ENCODE measurements at places on chromosomes 16 and 17.

GRCh38 chr16:55955424-55955823 is 80.3 kb upstream of the CES5A start:
- DNase-seq, result no peak

- no peak for DNase-seq
These were observed 69.0 kb upstream of the BCAR1 start for GRCh38 chr16:75320435-75320834.

DNA sequence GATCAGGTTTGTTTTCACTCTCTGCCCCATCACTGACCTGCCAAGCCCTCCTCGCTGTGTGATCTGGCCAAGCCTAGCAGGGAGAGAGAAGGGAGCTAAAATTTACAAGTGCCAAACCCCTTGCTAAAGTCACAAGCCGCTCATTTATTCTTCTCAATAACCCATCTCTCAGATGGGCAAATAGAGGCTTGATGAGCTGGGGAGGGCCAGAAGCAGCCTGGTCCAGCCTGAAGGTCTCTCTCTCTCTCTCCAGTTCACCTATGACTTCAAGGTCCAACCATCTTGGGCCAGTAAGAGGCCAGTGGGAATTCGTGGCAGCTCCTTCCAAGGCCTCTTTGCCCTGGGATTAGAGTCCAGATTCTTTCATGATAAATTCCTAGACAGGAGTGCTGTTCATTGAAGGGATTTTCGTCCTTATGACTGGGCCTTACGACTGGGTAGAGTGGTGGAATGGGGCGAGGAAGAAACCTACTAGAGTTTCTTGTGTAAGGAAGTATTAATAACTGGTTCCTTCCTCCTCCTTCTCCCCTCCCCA is 3.4 kb downstream of the CA7 start:
- no peak for DNase-seq

DNA sequence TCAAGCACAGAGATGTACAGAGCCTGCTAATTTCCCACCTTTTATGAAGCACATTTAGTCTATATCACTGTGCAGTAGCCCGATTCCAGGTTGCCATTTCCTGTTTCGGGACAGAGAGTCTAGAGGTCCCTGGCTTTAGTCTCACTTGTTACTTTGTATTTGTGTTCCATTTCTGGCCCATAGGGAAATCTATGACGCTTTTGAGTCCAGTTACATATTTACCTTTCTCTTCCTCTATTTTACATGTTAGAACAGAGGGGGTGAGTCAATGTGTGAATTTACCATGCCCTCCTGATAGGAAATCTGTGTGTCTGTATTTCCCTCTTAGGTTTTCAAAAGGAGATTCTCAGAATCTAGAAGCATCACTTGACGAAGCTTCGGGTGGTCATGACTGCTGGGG is 227.1 kb upstream of the ZFHX3 start:
- no peak for DNase-seq

GRCh38 chr17:31841850-31842194 is 17.2 kb downstream of the COPRS start:
- DNase-seq, result no peak

- no peak for DNase-seq
These were observed 11.0 kb upstream of the SPOP start for GRCh38 chr17:49688848-49689247.

DNA sequence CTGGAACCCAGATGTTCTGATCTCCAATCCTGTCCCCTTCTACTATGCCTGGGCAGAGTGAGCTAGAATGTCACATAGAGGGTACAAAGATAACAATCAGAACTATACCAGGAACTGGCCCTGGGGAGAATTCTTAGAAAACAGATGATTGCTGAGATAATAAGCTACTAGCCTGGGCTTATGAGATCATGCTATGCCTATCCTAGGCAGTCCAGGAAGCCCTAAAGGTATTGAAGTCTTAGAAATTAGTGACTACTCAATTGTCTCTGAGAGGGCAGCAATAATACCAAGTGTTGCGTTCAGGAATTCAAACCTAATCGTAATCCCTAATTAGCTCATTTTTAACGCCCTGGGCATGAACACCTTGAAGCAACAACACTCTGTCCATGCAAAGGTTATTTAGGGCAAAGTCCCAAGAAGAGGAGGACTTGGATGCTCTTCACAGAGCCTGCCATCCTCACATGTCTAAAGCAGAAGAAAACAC is 77.1 kb downstream of the MMD start:
- DNase-seq, result no peak

GRCh38 chr16:7313170-7313569 is 19.5 kb upstream of the RBFOX1 start:
- DNase-seq, result no peak

GRCh38 chr16:31714903-31715504 is 158.6 kb upstream of the ZNF267 start:
- DNase-seq, result no peak

- no peak for DNase-seq
These were observed 63.7 kb upstream of the AKTIP start for GRCh38 chr16:53566552-53567245.

DNA sequence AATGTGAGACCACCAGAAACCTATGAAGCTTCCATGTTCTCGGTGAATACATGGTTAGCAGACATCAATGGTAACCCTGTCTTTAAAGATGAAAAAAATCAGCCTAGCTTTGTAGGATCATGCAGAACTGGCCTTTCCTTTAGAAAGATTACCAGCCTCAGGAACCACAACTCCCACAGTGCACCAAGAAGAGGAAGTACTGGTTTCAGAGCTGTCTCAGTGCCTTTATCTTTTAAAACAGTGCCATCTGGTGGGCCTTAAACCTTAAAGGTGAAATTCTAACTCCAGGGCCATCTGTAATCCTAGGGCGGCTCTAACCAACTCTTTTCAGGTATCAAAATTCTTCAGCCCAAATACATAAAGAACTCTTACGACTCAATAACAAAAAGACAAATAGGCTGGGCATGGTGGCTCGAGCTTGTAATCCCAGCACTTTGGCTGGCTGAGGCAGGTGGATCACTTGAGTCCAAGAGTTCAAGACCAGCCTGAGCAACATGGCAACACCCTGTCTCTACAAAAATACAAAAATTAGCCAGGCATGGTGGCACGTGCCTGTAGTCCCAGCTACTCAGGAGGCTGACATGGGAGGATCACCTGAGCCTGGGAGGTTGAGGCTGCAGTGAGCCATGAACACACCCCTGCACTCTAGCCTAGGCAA is 5.4 kb downstream of the ATPAF2 start:
- DNase-seq, result peak; percentile 52

DNA sequence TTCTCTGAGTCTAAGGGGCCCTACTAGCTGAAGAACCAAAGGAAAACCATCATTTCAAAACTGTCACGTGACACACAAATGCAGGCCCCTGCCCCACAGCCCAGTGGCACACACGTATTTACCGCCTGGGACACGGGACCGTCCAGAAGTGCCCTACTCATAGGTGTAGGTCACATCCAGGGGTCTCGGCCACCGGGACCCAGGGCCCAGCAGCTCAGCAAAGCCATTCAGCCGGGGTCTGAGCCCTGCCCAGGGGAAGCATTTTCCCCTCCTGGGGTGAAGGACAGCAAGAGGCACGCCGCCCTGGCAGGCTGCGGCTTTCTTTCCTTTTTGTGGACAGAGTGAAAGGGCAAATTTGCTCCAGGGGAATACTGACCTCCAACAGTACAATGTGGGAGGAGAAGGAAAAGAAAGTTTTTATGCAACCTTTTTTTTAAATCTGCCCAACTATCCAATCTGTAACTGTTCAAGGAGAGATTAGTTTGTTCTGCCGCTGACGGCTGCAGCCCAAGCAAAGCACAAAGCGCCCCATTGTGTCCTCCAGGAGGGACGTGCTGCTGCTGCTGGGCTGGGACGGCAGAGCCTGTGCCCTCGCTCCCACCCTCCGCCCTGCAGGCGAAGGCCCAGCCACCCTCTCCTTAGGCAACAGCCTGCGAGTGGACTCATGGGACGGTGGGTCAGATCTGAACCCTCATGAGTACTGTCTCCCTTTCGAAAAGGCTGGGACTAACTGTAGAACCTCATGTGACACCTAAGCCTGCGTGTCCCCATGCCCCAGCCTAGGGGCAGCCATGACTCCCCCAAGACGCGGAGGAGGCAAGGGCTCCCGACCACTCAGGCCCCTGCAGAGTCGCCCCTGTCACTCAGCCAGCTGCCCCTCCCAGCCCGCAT is 21.3 kb downstream of the SLC7A5 start:
- peak; percentile 65 for DNase-seq

GRCh38 chr16:49660626-49661025 is 195.3 kb downstream of the ZNF423 start:
- no peak for DNase-seq

DNA sequence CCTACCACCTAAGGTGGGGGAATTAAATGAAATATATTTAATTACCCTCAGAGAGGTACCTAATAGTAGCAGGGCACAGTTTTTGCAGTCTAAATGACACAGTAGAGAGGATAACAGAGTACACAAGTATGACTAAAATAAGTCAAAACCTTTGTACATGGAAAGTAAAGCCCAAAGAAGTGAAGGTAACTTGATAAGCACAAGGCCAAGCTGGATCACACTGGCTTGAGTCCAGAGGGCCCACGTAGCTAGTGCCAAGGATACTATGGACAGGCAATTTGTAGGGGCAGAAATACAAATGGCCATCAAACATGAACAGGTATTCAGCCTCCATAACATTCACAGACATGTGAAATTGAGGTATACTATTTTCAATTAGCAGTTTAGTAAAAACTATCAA is 7.6 kb downstream of the MYO18A start:
- no peak for DNase-seq

DNA sequence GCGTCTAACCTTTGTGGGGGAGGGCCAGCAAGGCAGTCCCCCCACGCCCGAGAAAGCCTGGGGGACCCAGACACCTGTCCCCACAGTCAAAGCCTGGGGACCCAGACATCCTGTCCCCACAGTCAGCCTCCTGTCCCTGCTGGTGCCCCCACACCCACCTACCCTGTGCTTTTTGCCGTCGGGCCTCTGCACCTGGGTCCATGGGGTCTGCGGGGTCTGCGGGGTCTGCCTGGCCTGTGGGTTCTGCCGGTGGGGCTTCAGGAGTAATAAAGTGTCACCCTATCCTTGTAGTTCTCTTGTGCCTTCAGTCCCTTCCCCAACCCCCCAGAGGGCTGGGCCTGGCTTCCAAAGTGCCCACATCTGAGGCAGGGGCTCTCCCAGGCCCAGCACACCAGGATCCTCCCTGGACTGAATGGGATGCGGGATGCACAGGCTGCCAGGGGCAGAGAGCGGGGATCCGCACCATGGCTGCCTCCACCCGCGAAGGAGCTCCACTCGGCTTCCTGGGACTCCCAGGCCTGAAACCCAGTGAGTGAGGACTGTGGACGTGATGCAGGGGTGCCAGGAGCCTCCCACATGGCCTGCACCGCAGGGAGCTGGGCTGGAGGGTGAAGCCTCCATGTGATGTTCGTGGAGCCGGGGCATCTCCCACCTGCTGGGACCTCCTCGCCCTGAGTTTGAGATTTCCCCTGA is 16.3 kb upstream of the DPEP1 start:
- DNase-seq, result no peak

GRCh38 chr16:70252355-70252988 is 732 bp upstream of the EXOSC6 start:
- no peak for DNase-seq

DNA sequence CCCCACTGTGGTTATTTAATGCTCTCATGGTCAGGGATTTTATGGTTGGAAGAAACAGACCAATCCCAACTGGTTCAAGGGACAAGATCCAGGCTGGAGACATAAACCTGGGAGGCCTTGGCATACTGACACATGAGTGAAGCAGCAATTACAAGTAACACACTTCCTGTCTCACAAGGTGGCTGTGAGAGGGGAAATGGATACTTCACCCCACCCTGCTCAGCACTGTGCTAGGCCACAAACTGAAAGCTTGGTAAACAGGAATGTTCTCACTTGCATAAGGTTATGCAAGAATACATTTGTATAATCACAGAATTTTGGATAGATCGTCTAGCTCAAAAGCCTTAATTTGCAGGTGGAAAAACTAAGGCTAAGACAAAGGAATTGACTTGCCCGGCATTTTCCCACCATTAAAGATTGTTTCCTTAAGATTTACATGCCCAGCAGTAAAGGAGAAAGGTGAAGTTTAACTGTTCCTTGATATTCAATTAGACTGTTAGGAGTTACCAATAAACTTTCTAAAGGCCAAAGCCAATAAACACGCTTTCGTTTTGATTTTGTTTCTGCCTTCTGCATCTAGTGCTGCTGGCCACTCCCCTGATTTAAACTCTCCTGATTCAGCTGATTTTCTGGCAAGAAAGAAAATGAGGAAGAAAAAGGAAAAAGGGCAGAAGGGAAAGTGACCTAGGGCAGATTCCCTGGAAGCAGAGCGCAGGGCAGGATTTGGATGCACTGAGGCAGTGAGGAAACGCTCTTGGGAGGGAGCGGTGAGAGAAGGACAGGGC is 215.6 kb upstream of the CDH5 start:
- no peak for DNase-seq

DNA sequence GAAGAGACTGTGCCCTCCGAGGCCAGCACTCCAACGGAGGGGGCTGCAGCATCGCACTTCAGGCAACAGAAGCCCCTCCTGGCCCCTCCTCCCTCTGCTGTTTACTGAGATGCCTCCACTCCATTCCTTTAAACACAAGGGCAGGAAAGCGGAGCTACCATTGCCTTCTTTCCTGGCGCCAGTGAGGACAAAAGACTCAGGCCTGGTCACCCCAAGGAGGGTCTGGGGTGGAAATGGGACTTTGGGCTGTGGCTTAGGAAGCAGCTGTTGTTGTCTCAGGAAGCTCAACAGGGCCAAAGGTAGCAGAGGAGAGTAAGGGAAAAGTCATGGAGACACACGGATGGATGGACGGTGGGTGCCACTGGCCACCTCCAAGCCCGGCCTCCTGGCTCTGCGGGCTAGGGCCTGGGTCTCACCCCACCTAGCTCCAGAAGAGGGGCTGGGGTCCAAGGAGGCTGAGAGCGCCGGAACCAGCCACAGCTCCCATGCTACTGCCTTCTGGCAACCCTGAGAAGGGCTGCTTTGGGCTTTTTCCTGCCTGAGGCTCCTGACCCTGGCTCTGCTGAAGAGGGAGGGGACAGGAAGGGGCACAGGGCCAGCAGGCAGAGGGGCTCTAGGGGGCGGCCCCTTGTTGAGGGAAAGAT is 11.1 kb downstream of the CD300LG start:
- no peak for DNase-seq

Data from left hindlimb (tissue), 1 donor.